ENCODE measurements at places on chromosomes 3 and 15.

- DNase-seq, result no peak
Measured at GRCh38 chr15:90862964-90863778, 5.2 kb upstream of the FURIN start.

DNA sequence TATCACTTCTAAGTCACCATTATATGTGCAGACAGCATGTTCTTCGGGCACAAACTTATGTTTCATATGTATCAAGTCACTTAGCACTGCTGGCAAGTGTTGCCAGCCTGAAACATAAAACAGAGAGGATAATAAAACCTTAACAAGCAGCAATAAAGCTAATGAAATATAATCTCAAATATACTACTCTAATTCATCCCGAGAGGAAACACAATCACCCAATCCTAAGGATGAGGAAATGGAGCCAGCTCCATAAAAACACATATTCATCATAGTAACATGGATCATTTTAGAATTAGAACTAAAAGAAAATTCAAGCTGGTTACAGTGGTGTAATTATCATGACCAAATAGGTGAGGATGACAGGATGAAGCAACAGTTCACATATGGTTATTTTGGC is 1072.7 kb downstream of the EPHA3 start:
- DNase-seq, result no peak

- DNase-seq, result no peak
Measured at GRCh38 chr3:70061096-70061495, 61.6 kb downstream of the SAMMSON start.

DNA sequence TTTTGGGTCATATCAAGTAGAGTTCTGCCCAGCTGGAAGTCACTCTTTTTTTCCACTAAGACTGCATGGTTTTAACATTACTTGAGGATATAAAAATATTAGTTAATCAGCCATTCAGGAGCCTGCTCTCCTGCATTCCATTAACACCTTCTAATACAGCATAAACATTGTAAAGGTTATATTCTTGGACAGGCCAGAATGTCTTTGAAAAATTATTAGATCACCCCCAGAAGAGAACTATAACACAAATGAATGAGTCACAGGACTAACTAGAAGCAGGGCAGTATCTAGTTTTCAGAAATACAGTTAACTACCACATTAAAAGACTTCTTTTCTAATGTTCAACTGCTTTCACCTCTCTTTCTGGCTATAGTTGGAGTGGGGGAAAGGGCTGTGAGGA is 80.9 kb downstream of the THBS1 start:
- DNase-seq, result no peak

DNA sequence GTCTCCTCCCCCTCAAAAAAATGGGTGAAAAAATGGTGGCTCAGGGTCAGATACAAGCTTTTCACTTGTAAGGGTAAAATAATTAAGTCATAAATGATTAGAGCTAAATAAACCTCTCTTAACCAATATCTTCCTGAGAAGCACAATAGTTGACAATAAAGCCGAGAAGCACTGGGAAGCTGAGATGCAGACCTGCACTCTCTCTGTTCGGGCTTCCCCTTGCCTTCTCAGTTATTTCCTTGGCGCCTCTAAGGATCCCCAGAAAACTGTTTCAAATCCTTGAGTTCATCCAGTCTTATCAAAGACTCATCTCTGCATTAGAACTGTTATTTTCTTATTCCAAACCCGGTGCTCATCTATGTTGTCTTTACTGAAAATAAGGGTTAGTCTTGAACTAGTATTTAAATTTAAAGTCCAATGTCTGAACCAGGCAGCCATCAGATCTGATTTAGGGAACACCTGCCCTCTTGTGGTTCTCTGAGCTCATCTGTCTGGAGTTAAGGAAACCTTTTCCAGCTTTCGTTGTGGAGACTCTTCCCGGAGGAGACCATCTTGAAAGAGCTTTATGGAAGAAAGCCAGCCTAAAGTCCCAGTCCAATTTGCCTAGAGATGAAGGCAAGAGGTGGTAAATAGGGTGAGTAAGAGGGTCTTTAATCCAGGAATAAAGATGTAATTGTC is 256.4 kb upstream of the MCTP2 start:
- DNase-seq, result peak; percentile 18

- DNase-seq, result no peak
Measured at GRCh38 chr3:38043486-38043885, 4.5 kb downstream of the DLEC1 start.

DNA sequence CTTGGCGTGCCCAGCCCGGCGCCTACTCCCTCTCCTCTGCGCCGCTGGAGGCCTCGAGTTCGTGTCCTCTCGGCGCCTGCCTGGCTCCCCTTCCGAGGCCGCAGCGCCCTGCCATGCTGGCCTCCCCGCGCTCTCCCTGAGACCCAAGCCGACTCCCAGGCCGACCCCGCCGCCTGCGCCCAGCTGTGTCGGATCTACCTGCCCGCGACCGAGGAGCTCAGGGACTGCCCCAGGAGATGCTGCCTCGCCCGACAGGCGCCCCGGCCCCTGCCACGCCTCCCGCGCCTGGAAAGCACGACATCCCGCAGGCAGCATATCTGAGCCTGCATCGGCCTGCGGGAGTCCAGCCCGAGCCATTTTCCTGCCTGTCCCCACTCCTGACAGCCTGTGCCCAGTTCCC is 16.1 kb downstream of the PAQR9 start:
- peak; percentile 28 for DNase-seq

DNA sequence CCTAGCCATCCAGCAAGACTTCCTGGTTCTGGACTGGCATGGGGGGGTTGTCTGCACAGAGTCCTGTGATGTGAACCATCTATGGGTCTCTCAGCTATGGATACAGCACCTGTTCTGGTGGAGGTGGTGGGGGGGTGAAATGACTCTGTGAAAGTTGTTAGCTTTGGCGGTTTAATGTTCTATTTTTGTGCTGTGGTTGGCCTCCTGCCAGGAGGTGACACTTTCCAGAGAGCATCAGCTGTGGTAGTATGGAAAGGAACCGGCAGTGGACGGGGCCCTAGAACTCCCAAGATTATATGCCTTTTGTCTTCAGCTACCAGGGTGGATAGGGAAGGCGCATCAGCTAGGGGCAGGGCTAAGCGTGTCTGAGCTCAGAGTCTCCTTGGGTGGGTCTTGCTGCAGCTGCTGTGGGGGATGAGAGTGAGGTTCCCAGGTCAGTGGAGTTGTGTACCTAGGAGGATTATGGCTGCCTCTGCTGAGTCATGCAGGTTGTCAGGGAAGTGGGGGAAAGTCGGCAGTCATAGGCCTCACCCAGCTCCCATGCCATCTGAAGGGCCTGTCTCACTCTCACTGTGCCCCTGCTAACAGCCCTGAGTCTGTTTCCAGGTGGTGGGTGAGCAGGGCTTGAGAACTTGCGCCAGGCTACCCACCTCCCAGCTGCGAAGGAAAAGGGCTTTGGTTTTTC is 7.1 kb upstream of the LARS2 start:
- DNase-seq, result no peak

DNA sequence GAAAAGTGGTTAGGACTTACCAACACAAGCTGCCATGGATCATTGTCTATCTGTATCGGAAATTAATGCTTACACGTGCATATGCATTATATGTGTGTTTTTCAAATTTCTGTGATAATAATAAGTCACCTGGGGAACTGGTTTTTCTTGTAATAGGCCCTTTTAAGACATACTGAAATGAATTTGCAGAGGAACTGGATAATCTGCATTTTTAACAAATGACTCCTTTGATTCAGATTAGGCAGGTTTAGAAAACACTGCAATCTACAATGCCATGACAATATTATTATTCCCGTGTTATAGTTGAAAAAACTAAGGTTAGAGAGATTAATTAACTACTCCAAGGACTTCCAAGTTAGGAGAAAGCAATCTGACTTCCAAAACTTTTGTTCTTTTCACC is 23.4 kb downstream of the STRIT1 start:
- no peak for DNase-seq

DNA sequence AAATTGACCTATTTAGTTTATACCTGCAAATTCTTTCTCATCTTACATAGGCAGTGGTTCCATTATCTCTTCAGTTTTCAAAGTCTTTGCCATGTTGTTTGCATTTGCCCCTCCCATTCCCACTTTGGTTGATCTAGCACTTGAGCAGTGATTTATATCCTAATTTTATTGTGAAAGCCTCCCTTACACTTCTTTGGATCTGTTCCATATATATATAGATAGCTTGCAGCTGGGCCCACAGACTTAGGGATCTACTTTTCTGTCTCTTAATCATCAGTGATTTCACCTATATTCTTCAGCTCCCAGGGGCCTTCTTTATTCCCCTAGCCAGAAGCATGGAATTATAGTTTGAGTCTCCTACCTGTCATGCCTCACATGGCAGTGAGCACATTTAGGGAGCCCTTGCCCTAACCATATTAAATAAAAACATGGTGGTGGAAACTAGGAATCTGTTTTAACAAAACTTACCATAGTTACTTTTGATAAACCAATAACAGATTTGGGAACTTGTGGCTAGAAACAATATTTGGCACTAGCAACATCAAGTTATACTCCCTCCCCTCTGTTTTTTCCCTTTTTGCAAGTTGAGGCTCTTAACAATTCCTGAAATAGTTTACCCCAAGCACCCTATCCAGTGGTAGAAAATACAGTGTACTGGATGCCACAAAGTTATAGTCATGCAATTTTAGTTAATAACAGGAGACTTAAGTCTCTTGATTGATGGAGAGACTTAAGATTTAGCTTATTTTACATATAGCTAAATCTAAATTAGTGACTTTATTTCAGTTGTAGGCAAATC is 41.7 kb downstream of the ARIH1 start:
- DNase-seq, result no peak

- DNase-seq, result no peak
Measured at GRCh38 chr3:120162400-120162799, 68.2 kb upstream of the GSK3B start.

DNA sequence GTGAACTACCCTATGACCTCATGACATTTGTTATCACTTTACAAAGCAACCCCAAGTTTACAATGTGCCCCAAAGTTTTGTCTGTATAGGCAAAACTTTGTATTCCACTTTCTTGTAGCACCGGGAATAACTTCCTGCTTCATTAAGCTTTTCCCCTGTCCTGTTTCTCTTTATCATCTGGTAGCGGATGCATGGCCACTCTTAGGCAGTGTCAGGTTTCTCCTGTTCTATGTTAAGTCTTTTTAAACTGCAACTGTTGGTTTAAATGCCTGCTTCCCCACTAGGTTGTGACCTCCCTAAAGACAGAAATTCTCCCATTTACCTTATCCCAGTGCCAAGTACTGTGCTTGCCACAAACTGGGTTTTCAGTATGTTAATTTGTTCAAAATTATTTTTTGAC is 433.6 kb upstream of the DPH6 start:
- DNase-seq, result no peak

DNA sequence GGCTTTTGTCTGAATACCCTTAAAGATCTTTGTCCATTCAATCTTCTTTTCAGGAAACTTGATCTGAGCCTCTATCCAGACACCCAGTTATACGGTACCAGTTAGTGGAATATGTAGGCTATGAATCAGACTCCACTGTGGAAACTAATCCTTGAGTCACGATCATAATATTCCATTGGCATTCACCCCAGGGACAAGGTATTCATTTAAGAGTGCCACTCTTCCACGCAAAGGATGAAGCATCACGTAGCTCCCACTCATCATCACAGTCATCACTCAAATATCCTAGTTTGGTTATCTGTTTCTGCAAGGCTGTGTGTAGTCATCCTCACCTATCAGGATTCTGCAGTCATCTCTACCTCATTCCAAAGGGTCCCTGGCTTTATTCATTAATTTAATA is 85.6 kb downstream of the NEDD4 start:
- no peak for DNase-seq

DNA sequence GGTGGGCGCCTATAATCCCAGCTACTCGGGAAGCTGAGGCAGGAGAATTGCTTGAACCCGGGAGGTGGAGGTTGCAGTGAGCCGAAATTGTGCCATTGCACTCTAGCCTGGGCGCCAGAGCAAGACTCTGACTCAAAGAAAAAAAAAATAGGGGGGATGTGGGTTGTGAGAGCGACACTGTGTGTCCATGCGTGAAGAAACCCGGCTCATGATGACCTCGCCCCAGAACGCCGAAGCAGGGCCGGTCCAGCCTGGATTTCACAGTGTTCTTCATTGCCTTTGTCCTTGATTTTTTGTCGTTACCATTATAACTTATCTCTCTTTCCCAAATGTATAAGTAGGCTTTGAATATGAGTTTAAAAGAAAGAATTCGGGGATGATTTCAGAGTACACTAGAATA is 128.7 kb downstream of the PGPEP1L start:
- DNase-seq, result no peak

DNA sequence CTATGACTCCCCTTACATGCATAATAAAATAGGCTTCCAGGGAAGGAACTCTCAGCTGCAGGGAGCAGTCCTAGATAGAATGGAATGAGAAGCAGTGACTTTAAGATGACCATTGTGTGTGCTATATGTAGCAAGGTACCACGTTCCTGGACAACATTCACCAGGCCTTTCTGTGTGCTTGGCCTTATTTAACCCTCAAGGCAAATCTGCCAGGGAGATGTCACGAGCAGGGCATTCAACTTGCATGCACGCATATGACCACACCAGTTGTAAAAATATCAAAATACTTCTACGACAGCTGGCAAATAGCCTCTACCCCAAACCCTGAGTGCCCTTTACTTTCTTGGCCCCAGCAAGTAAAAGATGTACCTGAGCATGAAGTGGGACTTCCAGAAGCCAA is 197.3 kb upstream of the ST8SIA2 start:
- no peak for DNase-seq

DNA sequence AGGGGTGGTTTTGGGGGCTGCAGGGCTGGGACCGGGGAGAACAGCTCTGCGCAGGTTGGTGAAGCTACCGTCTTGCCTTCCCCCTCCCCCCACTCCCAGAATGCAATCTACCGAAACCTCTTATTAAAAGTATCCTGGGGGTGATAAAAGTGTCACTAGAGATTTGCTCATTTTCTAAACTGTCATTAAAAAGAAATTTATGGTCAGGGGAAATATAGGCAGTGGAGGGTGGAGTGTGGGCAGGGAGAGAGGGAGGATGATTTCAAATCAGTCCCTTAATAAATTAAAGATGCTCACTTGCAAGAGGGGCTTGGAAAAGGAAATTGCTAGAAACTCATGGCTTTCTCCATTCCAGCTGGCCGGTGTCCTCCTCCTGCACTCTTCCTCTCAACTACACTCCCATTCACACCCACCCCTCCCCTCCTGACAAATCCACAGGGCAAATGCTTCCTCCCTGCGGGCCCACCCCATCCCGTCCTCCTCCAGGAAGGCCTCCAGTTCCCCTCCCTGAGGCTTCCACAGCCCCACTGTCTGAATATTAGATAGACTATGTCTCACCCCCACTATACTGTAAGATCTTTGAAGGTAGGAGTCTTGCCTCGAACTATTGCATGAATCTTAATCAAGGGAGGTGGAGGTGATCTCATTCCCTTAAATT is 83.9 kb downstream of the TLE3 start:
- DNase-seq, result no peak

GRCh38 chr3:13482106-13482690 is 2.1 kb downstream of the HDAC11 start:
- DNase-seq, result no peak
